Amniotic epithelial cell (primary cell): ENCODE measurements at places on chromosomes 1 and 21.

- peak; percentile 44 for DNase-seq
Observed at GRCh38 chr1:89274411-89274857, 1.8 kb upstream of the GBP5 start.

GRCh38 chr1:213998785-213999184 is 11.0 kb downstream of the PROX1 start:
- DNase-seq = no peak

- DNase-seq = no peak
Observed at GRCh38 chr1:201252944-201253371, 30.3 kb upstream of the PKP1 start.

DNA sequence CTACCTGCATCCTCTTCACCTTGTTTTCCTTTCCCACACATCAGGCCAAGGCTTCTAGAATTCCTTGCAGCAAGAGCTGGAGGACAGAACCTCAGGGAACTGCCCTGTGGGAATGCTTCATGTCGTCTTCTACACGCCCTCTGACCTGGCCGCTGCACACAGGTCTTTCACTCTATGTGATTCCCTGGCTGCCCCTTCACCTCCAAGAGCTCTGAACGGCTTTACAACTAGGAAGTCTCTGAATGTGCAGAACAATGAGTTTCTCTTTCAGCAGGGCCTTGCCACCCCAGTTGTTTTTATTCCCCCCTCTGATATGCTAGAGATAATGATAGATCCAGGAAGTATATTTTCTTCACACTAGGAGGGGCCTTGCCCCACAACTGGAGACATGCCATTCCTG is 142.6 kb downstream of the CLIC6 start:
- DNase-seq = no peak

DNA sequence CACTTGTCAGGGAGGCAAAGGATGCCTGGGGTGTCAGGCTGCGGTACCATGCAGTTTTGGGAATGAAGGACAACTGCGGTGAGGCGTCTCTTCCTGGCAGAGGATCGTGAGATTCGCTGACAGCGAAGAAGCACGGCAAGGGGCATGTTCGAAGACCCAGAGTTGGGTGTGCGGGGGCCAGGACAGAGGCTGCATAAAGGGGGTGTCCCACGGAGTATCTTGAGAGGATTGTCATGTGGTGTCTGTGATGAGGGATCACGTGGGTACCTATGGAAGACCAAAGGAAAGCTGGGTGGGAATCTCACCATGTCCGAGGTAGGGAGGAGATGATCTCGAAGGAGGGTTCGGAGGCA is 372 bp downstream of the SLC25A44 start:
- no peak for DNase-seq

- no peak for DNase-seq
Observed at GRCh38 chr1:94303005-94303404, 65.6 kb upstream of the ARHGAP29 start.

- DNase-seq = peak; percentile 60
Observed at GRCh38 chr1:17594690-17595601, 55.4 kb downstream of the ARHGEF10L start.

- DNase-seq = peak; percentile 98
Observed at GRCh38 chr1:203558064-203558760, 64.3 kb downstream of the OPTC start.

DNA sequence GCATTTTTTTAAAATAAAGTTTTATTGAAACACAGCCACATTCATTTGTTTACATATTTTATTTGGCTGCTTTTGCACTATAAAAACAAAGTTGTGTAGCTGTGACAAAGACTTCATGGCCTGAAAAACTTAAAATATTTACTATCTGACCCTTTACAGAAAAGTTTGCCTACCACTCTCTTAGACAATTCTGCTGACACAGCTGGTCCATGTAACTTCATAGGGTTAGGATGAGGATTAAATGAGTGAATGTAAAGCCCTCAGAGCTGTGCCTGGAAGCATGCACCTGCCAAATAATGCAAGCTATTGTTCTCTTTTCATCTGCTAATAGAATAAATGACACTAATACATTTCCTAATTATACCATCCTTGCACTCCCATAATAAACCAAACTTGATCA is 67.7 kb downstream of the FCRL5 start:
- no peak for DNase-seq

GRCh38 chr1:230849451-230850224 is 18.7 kb downstream of the C1orf198 start:
- peak; percentile 68 for DNase-seq

GRCh38 chr1:30806381-30807317 is 49.1 kb upstream of the LAPTM5 start:
- no peak for DNase-seq

- no peak for DNase-seq
Observed at GRCh38 chr1:54380290-54380882, 25.8 kb downstream of the SSBP3 start.

GRCh38 chr1:245589316-245589715 is 434.5 kb downstream of the KIF26B start:
- no peak for DNase-seq

- no peak for DNase-seq
Observed at GRCh38 chr21:33112681-33113080, 42.7 kb downstream of the OLIG1 start.

- peak; percentile 39 for DNase-seq
Observed at GRCh38 chr1:46673749-46674182, 2.1 kb downstream of the TEX38 start.

GRCh38 chr1:212413902-212414327 is 771 bp downstream of the PACC1 start:
- no peak for DNase-seq

- DNase-seq = no peak
Observed at GRCh38 chr1:25194572-25195020, 37.7 kb downstream of the SYF2 start.

- DNase-seq = no peak
Observed at GRCh38 chr1:117638759-117639158, 32.9 kb downstream of the TENT5C start.

DNA sequence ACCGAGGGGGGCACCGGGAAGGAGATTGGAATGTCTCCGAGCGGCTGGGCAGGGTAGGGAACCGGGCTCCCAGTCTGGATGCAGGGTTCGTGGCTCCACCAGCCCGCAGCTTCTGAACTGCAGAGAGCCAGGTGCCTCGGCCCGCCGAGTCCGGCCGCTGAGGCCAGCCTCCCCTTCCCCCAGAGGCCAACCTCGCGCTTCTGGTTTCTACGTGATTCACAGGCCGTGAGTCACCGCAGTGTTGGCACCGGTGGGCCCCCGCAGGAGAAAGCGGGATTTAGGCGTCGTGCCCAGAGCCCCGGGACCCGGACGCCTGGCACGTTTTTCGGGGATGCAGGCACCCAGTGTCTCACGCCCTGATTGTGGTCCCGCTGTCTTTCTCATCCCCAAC is 458 bp downstream of the CRABP2 start:
- peak; percentile 68 for DNase-seq

DNA sequence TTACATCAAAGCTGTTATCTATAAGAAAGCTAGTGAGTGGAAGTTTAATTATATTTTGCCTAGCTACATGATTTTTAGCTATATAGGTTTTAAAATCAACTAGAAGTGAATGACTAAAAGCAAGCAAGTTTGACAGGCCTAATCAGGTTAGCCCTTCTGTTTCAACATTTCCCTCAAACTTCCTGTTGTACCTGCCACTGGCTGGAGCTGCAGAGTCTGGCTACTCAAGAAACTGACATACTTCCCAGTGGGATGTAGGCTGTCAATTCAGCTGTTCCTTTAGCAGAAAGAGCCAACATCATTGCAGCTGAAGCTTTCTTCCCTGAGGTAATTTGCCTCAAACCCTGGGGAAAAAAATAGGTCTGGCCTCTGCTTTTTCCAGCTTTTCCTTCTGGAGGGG is 87.1 kb upstream of the TNR start:
- no peak for DNase-seq

- DNase-seq = no peak
Observed at GRCh38 chr1:119226913-119227312, 86.5 kb upstream of the WARS2 start.
